ENCODE measurements at places on chromosomes 1 and 21.
A peak's percentile ranks its signal among the peaks of the same experiment; 100 is the strongest.

DNA sequence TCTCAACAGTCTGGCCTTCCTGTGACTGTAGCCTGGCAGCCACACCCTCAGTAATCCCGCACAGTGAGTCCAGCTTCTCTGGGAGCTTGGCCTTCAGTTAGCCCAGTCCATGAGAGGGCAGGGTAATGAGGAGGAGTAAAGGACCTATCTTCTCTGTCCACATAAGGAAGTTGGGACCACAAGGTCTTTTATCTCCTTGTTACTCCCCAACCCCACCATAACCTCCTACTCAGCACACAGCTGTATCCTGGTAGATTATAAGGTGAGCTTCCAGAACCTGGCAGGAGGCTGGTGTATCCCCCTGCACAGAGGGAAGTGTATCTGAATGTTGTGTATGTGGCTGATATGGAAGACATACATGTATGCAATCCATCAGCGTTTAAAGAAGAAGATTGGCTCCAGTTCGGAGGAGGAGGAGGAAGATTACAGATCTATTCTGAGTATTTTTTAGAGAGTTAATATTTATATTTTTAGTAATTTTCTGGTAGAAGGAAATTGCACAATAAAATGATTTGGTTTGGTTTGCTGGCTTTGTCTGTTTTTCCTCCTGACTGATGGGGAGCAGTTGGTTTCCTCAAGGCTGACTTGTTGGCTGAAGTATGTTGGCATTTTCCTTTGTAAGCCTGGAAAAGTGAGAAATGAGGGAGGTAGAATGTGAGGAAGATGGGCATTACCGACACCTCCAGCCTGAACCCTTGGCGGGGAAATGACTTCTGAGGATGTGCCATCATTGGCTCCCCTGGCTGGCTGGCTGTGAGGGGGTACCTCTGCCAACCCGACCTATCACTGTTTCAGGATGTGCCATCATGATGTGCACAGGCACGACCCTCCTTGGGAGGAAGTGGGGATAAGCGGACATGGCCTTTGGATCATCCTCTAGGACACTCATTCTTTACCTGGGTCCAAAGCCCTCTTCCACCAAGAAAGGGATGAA lies 5.0 kb downstream of the C1orf226 start:
- no peak for DNase-seq

GRCh38 chr21:16311229-16311628 lies 581.4 kb downstream of the USP25 start:
- no peak for DNase-seq

DNA sequence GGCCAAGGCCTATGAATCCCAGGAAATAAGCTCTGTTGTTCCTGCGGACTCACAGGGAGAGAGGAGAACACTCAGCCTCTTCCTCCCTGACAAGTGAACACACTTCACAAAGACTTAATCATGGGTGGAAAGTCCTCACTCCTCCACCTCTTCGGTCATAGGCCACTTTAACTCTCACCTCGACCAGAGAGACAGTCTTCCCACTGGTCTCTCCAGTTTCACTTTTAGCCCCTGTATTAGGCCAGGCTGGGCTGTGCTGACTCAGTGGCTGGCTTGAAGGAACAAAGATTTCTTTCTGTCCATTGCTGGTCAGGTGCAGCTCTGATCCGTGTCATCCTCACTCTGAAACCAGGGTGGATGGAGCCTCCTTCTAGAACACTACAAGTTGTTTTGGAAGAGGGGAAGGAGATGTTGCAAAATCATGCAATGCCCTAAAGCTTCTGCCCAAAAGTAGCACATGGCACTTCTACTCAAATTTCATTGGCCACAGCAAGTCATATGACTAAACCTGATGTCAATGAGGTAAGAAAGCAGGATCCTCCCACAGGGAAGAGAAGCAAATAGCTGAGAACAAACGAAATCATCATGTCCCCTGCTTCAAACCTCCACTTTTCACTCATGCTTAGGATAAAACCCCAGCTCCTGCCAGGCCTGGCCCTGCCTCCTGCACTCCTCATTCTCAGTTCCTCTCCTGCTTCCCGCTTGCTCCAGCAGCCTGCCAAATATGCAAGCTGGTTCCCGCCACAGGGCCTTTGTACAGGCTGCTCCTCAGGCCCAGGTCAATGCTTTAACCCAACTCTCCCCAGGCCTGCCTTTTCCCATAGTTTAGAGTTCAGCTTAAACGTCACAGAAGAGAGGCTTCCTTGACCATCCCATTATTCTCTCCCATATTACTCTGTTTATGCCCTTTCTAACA lies 150.5 kb upstream of the RUNX3 start:
- no peak for DNase-seq

- no peak for DNase-seq
Observed at GRCh38 chr1:247482747-247483146, 24.8 kb upstream of the OR2B11 start.

GRCh38 chr1:222644636-222644980 lies 26.7 kb downstream of the MIA3 start:
- no peak for DNase-seq

- DNase-seq: no peak
Observed at GRCh38 chr1:27144049-27144748, 10.7 kb downstream of the SLC9A1 start.

DNA sequence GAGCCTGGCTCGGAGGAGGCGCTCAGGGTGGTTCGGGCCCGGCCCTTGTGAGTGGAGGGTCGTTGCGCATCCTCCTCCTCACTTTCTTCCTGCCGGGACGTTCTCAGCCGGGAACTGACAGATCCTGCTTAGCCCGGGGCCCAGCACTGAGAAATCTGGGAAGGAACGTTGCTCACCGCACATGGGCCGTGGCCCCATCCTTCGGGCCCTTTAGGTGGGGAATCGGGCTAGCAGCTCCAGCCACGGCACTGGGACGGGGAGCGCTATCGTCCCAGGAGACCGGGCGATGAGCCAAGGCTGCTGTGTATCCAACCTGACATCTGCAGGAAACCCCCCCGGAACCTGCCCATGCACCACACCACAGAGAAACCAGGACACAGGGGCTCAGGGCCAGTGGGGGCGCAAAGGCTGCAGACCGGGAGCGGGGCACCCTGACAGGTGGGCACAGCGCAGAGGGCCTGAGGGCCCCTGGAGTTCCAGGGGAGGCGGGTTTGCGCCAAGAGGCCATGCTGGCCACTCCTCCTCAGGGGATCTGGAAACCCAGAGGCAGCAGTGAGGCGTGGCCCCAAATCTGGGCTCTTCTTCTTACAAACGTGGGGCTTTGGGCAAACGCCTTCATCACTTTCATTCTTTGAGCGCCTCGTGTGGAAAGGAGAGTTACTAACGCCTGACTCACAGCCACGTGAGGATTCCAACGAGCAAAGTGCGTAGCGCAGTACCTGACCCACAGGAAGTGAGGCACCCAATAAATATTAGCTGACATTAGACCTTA lies at the start of gene SH2D5:
Gene SH2D5, minus strand, starts transcription at position 116 of the 772 bp plus-strand sequence. CDS start 4,659 bp downstream, outside the sequence.
- peak; percentile 66 for DNase-seq

DNA sequence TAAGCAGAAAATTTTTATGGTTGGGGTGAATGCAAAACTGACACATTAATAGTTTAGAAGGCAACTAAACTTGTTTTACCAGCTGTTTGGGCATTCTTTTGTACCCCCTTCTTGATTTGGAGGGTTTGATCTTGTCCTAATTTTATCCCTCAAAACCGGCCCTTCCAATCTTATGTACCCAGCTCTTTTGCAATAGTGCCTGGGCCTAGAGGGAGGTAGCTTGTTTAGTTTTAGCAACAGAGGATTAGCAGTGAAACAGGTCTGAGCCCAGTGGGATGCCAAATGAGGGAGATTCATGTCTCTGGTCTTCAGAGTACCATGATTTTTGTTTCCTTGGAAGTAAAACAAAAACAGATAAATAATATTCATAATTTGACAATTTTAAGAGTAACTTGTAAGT lies 45.1 kb downstream of the CRP start:
- no peak for DNase-seq

- no peak for DNase-seq
Observed at GRCh38 chr1:241533326-241534115, 1.3 kb downstream of the KMO start.

GRCh38 chr1:230647321-230647720 lies 5.0 kb downstream of the COG2 start:
- no peak for DNase-seq

DNA sequence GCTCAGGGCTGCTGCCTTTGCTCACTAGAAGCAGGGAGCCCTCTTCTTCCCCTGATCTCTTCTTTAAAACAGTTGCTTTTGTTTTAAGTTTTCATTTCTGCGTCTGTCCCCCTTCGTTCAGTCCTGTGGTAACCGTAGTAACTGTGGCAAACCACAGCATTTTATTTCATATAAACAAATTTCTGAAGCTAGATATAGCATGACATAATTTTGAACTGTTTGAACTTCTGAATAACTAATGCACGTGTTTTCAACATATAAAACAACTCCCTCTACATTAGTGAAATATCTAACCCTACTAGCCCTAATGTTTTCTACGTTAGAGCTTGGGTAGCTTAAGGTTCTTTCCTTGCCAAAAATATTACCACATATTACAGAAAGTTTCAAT lies 104.6 kb downstream of the DISP1 start:
- DNase-seq: no peak

DNA sequence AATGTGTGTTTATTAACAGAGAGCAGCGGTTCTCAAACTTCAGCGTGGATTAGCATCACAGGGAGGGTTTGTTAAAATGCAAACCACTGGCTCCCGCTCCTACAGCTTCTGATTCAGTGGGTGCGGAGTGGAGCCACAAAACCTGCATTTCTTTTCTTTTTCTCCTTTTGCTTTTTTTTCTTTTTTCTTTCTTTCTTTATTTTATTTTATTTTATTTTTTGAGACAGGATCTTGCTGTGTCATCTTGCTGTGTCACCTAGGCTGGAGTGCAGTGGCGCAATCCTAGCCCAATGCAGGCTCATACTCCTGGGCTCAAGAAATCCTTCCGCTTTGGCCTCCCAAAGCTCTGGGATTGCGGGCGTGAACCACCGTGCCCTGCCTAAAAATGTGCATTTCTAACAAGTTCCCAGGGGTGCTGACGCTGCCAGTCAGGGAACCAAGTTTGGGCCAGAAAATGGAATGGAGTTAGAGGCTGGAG lies 20.9 kb upstream of the SLC1A7 start:
- DNase-seq: no peak

DNA sequence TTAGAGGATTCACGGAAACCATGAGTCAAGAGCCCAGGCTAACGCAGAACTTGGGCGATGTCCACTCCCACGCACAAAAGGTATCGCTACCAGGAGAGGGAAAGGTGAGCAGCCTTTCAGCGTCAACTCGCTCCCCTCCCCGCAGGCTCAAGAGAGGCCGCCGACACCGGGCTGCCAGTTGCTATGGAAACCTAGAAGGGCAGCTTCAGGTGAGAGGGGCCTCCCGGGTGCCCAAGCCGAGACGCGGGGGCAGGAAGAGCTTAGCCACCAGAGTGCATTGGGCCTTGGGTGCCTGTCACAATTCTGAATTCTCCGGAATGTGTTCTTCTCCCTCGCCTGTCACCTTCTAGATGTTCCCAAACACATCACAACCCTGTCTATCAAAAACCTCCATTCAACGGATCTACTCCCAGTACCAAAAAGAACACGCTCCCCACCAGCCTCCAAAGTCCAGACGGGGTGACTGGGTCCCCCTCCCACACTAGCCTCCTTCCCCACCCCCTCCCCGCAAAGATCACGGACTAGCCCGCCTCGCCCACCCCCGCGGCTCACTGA lies 694 bp downstream of the MEAF6 start:
- DNase-seq: no peak

- DNase-seq: no peak
Observed at GRCh38 chr1:204174958-204175357, 8.8 kb upstream of the REN start.

DNA sequence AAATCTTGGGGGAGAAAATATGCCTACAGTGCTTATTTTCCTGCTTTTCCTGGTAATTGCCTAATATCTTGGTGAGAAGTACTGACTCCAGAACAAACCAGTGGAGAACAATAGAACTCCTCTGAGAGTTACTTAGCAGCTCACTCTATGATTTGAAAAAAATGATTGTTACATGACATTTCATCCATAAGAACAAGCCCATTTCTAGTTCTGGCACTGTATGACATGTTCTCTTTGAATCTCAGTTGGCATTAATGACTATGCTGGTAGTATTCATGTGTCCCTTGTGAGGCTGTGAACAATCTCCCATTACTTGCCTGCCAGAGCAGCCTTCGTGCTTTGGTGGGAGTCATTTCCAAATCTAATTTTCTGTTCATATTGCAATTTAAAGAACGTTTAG lies 58.0 kb downstream of the CLIC4 start:
- DNase-seq: peak; percentile 2

GRCh38 chr1:36217670-36218069 lies 6.6 kb upstream of the THRAP3 start:
- no peak for DNase-seq

- no peak for DNase-seq
Observed at GRCh38 chr21:35406635-35407034, 357.5 kb upstream of the RUNX1 start.

GRCh38 chr1:118995312-118996016 lies 7.3 kb upstream of the TBX15 start:
- DNase-seq: no peak

DNA sequence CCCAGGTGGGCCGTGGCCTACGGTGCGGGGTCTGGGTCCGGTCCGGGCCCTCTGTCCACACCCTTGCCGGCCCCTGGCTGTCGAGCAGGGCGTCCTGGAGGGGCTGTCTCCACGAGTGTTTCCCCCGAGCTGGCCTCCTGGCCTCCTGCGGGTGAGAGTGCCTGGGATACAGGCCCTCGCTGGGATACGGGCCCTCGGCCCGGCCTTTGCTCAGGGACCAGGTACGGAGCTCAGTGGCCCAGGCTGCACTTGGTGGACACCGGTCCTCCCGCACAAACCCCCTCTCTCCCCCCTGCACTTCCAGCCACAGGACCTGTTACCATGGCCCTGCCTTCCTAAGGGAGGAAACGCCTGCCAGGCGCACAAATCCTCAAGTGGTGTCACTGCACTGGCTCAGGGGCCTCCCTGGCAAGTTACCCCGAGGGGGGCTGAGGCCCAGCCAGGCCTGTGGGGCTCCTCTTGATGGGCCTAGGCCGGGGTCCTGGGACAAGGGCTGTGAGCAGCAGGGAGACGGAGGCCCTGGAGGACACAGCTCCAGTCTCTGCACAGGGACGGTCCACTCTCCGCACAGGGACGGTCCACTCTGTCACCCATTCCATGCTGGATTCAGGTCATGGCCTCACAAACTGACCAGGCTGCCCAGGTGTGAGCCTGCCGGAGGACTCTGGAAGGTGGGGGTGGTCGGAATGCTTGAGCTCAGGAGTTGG lies 18.2 kb upstream of the RNF223 start:
- DNase-seq: no peak

GRCh38 chr1:93344886-93345632 lies 648 bp upstream of the DR1 start:
- no peak for DNase-seq

- DNase-seq: no peak
Observed at GRCh38 chr1:182794676-182795201, 5.2 kb downstream of the NPL start.

GRCh38 chr21:36477001-36477400 lies 2.9 kb downstream of the CLDN14 start:
- no peak for DNase-seq

GRCh38 chr1:159889821-159890252 lies 10.1 kb downstream of the CFAP45 start:
- no peak for DNase-seq
